Activated naive CD4-positive, alpha-beta T cell treated with anti-CD3 and anti-CD28 coated beads, Interleukin-2, amount 10 ng/mL, durations not matched to agents 7 days and 5 days (primary cell): ENCODE measurements at places on chromosomes 13 and 19.

- no peak for DNase-seq
Observed at GRCh38 chr13:98942997-98943396, 34.9 kb downstream of the DOCK9 start.

- DNase-seq = peak; percentile 69
Observed at GRCh38 chr19:1767464-1767933, 14.2 kb downstream of the ONECUT3 start.

DNA sequence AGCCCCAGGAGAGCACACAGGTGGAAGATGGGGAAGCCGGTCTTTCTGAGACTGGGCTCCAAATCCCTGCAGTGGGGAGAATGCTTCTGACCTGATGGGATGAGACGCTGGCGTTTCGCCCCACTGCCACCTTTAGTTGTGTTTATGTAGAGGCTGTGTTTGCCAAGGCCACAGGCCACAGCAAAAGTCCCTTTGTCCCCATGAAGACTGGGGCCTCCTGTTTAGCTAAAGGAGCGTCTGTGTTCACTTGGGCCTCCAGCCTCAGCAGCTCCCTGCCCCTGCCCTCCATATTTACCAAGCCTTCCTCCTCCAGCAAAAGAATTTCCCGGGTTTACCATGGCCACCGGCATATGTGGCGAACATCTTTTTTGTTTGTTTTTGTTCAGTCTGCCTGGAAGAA lies 10.4 kb upstream of the KLK14 start:
- no peak for DNase-seq

DNA sequence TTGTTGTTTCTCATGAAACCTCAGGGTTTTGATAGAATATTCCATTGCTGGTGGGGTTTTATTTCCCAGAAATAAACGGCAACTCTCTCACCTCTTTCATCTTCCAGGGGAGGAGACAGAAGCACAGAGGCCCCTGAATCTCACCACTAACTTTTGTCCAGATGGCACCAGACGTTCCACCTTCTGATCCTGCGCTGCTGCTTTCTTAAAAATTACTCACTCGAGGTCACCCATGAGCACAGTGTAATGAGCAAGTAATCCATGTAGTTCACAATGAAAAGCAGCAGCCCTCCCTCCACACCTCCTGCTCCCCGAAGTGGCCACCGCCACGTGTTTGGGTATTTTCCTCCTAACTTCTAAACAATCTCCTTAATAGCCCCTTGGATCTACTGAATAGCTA lies 51.3 kb downstream of the TEX29 start:
- no peak for DNase-seq

DNA sequence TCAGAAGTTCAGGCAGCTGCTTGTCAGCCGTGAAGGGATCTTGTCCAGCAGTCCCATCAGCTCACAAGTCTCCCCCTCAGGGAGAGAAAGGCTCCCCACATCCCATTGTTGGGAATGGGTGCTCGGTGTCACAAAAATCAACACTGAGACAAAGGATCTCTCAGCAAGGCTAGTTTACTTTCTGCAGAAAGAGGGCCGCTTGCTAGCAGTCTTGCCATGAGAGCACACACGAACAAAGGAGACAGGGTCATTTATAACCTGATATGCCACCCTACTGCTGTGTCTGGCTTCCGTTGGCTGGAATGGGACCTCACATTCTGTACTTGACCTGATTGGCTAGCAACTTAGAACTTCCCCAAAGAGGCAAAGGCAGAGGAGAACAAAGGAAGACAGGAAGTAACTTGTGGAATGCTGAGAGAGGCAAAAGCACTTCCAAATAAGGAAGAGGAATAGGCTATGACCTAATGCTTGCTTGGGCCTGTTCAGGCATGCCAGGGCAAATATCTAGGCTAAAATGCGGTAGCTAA lies 8.7 kb upstream of the IGFL3 start:
- DNase-seq = no peak

DNA sequence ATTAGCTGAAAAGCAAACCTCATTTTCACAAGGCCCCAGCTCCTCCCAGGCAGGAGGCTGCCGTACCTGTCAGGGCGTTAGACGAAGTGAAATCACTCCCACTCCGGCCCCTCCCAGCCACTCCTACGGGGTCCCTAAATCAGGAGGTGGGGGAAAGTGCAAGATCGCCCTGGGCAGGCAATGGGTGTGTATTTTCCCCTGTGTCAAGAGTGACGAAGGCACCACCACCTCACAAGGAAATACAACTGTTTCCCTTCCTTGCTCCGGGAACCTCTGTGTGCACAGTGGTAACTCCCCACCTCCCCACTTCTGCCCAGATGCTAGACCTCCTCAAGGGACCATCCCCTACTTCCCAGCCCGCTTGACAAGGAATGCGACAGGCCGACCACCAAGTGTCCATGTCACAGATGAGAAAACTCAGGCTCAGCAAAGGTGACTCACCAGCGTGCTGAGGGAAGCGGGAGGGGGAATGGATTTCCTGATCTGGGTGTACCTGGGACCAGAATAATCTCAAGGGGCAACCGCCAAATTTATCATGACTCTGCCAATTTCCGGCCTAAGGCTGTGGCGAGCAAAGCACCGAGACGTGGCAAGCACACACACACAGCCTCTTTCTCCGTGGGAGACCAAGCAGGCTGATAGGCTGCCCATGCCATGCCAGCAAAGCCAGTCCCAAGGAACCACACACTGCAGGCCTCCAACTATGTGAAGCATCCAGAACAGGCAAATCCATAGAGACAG lies 7.3 kb downstream of the PPP6R1 start:
- peak; percentile 57 for DNase-seq

- DNase-seq = peak; percentile 20
Observed at GRCh38 chr13:21637296-21637695, 33.3 kb upstream of the MICU2 start.

DNA sequence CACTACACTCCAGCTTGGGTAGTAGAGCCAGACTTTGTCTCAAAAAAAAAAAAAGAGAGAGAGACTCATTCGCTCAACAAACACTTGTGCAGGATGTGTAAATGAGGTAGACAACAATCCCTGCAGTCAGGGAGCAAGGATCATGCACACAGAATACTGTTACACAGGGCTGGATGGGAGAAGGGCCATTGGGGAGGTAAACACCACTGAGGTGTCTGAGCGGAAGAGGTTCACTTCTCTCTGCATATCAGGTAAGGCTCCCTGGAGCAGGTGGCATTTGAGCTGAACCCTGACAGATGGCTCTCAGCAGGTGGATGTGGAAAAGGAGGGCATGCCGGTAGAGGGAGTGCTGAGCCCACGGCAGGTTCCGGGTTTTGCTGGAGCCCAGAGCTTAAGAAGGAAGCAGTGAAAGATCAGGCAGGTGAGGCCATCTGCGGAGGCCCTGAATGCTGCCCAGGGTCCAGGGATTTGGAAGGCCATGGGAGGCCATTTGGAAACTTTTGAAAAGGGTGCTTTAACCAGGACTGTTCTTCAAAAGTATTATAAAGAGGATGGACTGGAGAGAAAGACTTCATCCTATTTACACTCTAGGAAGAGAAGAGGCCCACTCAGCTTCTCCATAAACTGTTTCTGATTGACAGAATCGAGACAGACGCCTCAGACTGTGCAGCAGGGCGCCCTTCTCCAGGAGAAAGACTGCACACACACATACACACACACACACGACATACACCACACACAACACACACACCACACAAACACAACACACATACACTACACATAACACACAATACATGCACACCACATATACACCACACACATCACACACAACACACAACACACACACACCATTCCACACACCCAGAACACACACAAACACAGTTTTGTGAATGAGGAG lies 199.4 kb downstream of the USP12 start:
- DNase-seq = peak; percentile 53

DNA sequence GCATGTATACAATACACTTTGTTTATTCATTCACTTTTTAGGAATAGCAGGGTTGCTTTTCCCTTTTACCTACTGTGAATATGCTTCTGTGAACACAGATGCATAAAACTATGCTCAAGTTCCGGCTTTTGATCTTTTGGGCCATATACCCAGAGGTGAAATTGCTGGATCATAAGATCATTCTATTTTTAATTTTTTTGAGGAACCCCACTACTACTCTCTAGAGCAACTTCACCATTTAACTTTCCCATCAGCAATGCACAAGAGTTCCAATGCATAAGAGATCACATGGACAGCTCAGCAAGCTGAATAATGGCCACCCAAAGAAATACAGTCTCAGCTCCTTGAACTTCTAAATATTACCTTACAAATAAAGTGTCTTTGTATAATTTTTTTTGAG lies 17.0 kb upstream of the SIGLEC10 start:
- no peak for DNase-seq

GRCh38 chr19:6730153-6730804 lies 7.1 kb downstream of the GPR108 start:
- DNase-seq = peak; percentile 52

GRCh38 chr19:30226464-30227011 lies 145.6 kb upstream of the ZNF536 start:
- DNase-seq = no peak

DNA sequence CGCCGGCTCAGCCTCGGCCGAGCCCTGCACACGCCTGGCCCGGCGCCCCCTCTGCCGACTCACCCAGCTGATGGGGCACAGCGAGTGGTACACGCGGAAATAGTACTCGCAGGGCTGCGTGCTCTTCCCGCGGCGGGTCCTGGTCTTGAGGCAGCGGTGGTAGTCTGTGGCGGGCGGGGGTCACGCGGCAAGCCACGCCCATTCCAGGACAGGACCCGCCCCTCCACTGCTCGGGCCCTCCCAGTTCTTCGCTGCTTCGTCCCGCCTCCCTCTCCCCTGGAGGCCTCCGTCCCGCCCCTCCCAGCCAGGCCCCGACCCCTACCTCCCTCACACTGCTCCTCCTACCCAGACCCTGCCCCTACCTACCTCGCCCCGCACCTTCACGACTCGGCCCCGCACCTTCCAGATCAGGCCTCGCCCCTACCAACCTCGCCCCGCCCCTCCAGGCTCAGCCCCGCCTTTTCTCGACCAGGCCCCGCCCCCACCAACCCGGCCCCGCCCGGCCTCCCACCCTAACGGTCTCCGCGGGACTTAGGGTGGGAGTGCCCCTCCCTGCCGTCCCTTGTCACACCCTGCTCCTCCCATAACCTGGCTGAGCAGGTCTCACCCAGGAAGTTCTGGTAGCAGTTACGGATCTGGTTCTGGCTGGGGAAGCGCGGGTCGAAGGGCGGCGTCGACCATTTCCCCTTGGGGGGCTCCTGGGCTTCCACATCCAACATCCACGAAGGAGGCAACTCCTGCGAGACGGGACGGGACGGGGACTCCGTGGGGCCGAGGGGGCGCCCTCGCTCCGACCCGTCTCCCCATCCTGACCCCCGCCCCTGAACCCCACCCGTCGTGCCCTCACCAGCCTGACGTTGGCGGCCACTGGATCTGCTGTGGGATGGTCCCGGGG lies 469 bp downstream of the COX6B2 start:
- peak; percentile 79 for DNase-seq

DNA sequence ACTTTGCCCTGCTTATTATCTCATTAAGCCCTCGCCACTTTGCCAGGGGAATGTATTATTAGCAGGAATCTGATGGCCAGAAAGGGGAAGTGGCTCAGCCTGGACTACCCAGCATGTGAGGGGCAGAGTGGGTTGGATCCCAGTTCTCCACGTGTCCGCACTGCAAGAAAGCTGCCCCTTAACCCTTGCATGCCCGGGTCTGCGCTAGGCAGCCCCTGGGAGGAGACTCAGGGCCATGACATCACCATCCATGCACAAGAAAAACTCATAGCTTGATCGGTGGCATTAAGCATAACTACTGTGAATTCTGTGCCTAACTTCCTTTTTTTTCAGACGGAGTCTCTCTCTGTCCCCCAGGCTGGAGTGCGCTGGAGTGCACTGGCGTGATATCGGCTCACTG lies 8.9 kb downstream of the CACNG8 start:
- no peak for DNase-seq

GRCh38 chr19:5832527-5833216 lies 6.8 kb downstream of the FUT6 start:
- no peak for DNase-seq

- peak; percentile 62 for DNase-seq
Observed at GRCh38 chr13:21670006-21670882, 629 bp upstream of the FGF9 start.

- no peak for DNase-seq
Observed at GRCh38 chr19:12833418-12833737, 1.0 kb downstream of the RTBDN start.

DNA sequence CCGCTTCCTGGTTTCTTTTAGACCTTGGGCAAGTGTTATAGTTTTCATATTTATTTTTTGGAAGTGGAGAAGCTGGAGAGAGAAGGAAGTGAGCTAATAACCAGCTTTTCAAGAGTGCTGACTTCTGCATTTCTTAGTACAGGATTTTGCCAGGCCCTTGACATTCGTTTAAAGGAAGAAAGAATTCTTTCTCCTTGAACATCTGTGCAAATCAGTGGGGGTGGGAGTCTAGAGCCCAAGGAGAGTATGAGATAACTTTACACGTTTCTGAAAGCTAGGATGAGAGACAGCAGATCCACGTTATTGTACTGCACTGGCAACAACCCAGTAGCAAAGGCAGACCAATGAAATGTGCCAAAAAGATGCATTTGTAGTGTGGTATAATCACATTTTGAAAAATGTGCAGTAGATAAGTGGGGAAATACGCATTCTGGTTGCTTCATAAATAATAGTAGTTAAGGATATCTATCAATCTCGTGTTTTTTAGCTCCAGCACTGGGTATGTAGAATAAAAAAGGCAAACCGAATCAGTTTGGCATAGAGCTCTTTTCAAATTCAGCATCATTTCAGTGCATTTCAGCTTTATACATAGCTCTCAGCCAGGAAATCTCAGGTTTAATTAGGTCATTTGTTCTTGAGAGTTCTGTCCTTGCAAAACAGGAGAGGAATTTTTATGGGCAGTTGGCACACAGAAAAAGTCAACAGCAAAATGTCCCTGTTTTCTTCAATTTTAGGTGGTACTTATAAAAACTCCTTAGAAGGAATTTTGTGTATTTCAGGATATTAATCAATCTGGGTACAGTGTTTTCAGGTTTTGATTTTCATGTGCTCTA lies 4.3 kb downstream of the RNF113B start:
- DNase-seq = no peak

GRCh38 chr13:71695662-71696061 lies 171.3 kb downstream of the DACH1 start:
- no peak for DNase-seq

DNA sequence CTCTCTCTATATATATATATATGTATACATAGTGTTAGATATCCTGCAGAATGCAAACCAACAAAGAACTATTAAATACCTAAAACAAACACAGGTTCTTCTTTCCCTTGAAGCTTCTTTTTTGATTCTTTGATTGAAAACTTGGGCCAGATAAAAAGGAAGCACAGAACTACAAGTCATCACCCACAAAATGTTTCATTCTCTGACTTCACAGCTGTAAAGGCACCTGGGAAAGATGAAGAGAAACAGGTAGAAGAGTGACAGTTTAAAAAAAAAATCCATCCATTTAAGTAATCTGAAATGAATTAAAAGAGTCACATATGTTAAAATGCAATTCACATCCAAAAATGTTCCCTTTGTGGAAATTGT lies 90.7 kb upstream of the FNDC3A start:
- DNase-seq = no peak

GRCh38 chr13:33639626-33640080 lies 178.3 kb upstream of the RFC3 start:
- no peak for DNase-seq
